Femur (tissue), 1 donor: ENCODE measurements at places on chromosomes 7 and 10.

GRCh38 chr7:366161-366803 lies 76.3 kb downstream of the FOXL3 start:
- DNase-seq: no peak

DNA sequence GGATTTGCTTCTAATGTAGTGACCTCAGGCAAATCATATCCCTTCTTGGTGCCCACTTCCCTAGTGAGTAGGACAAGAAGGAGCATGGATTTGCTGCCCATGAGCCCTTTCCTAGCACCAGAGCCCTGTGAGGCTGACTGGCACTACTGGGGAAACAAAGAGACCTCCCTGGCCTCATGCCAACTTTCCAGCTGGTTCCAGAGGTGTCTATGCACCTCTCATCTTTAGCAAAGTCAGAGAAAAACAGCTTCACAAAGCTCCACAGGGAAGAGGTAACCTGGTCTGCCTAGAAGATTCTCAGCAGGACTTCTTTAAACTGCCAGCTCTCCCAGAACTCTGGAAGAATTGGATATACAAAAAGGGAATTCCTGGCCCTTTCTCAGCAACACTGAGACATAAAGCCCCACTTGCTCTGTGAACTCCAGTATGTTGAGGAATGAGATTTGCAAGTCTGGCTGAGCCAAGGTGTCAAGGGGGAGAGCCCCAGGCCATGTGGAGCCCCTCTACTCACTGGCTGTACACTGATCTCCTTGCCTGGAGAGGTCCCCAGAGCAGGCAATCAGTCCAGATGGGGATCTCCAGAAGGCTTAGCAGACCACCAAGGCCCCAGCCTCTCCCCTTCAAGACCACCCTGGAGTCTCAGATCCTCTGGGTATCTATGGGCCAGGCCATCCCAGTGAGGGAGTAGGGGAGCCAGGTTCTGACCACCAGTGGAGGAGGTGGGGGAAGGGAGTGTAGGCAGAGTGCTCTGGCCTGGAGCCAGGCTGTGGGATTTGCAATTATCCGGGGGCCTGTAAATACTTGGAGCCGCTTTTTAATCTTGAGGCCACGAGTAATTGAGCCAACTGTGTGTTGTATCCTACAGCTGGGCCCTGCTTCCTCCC lies 24.4 kb upstream of the RBM20 start:
- DNase-seq: no peak

- no peak for DNase-seq
These were observed 2.3 kb upstream of the H2BK1 start for GRCh38 chr7:151212626-151213025.

GRCh38 chr7:135224027-135224426 lies 9.6 kb upstream of the STRA8 start:
- no peak for DNase-seq

GRCh38 chr7:77247206-77247850 lies 47.7 kb upstream of the FGL2 start:
- DNase-seq: peak; percentile 54

DNA sequence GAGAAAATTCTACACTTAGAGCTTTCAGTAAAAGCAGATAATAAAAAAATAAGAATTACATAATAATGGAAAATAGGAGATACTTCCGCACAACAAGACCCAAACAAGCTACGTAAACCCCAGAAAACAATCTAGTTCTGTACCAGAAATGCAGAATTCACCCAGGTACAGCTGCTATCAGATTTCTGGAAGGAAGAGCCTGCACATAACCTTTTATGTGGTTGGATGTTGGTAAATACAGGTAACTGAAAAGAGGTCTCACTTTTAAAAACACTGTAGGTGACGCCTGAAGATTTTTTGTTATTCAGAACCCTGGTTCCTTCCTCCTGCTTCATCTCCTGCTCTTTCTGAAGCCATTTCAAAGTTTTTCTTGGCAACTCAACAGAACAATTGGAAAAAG lies 29.9 kb downstream of the PANK1 start:
- no peak for DNase-seq

DNA sequence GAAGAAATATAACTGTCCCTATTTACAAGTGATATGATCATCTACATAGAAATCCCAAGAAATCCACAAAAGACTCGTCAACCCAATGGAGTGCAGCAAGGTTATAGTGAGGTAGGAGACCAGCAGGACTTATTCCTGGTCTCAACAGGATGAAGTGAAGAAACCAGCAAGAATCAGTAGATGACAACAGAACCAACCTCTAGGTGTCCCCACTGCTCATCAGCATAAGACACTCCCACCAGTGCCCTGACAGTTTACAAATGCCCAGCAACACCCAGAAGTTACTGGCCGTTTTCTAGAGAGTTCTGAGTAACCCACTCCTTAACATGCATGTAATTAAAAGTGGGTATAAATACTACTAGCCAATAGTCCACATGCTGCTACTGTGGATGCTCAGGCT lies 470.5 kb upstream of the LRRTM3 start:
- no peak for DNase-seq

DNA sequence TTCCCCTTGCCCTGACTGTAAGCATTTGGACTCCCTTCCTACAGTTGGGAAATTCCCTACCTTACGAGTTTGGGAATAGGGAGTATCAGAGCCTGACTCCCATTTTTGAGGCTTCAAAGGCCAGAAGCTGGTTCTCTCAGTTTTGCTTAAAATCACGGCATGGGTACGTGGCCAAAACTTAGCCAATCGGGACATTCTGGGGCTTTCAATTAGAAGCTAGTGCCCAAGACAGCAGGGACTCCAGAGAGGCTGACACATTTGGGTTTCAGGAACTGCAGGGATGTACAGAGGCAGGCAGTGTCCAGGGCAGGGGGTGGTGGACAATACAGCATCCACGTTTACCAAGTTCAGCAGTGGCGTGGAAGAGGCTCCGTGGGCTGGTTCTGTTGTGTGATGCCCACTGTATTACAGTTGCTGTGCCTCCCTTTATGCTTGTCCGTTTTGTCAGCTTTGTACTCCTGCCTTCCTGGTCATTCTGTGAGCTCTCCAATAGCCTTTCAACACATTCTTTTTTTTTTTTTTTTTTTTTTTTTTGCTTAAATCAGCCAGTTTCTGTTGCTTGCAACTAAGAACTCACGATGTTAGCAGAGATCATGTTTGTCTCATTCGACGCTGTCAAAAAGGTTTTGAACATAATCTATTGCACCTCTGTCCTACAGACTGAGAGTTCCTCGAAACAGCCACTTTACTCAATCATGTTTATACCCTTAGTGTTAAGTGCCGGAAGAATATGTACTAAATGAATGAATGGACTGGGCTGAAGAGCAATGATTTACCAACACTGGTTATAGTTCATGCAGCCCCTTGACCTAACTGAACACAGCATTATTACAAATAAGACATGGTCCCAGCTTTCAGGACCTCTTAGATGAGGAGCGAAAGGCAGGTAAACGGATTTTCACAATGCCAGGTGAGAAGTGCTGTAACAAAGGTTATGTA lies 1.1 kb downstream of the GGCT start:
- no peak for DNase-seq

GRCh38 chr7:41955893-41956675 lies 253.2 kb upstream of the INHBA start:
- DNase-seq: peak; percentile 96

GRCh38 chr10:94324609-94325233 lies 38.0 kb downstream of the NOC3L start:
- DNase-seq: no peak

- no peak for DNase-seq
These were observed 392.2 kb upstream of the NFE2L3 start for GRCh38 chr7:25759748-25760147.

GRCh38 chr7:116120839-116121238 lies 89.5 kb upstream of the TES start:
- DNase-seq: no peak

DNA sequence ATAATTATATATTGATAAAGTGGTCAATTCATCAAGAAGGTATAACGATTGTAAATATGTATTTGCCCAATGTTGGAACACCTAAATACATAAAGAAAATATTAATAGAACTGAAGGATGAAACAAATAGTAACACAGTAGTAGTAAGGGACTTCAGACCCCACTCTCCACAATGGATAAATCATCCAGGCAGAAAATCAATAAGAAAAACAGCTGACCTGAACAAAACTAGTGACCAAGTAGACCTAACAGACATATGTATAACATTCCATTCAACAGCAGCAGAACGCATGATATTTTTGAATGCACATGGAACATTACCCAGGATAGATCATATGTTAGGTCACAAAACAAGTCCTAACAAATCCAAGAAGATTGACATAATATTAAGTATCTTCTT lies 286.1 kb upstream of the BMPER start:
- no peak for DNase-seq

GRCh38 chr10:100148353-100149211 lies 37.2 kb downstream of the ERLIN1 start:
- no peak for DNase-seq

GRCh38 chr7:9719721-9720120 lies 1254.0 kb upstream of the PHF14 start:
- DNase-seq: no peak

DNA sequence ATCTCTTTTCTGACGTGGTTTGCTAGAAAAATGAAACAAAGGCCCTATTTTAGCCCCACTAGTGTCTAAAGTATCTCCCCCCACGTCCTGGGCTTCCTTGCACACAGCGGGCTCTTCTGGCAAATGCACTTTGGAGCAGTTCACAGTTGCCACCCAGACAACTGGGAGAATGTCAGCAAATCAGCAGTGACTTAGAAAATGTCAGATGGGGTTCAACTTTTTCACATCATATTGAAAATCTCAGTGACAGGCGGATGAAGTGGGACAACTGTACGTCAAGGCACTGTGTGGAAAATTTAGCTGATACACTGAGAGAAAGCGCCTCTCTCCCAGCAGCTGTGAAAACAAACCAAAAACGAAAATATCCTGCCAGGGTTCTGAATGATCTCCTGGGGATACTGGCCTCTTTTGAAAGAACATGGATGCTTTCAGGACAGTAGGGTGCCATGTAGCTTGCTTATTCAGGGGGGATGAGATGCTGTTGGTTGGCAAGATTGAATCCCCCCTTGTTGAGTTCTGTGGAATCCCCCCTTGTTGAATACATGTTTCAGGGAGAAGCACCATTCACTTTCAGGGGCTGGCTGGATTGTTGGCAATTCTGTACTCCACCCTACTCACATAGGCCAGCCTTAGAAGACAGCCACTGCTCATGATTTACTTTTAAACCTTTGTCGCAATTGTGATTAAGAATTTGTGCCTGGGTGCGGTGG lies 372.8 kb upstream of the CELF2 start:
- no peak for DNase-seq

- DNase-seq: no peak
These were observed 211.2 kb downstream of the CACNB2 start for GRCh38 chr10:18351421-18351820.

- no peak for DNase-seq
These were observed 7.8 kb upstream of the RBM28 start for GRCh38 chr7:128351296-128352152.

- no peak for DNase-seq
These were observed 612.9 kb upstream of the IGFBP3 start for GRCh38 chr7:46533946-46534345.

DNA sequence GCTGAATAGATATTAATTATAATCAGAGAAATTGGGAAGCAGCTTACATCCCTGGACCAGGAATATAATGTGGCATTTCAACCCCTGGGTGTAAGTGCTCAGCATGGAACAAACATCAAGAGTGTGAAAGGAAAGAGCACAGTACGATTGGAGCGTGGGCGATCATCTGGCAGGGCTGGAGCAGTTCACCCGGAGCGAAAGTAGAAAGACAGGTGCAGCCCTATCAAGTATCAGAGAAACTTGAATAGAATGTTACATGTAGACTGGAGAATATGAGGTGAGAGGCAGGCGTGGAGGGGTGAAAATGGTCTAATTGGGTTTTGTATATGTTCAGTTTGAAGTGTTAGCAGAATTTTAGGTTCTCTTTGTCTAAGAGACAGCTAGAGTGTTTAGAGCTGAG lies 303.0 kb downstream of the MDFIC start:
- DNase-seq: no peak

GRCh38 chr7:76428149-76428823 lies 3.5 kb downstream of the ZP3 start:
- no peak for DNase-seq

DNA sequence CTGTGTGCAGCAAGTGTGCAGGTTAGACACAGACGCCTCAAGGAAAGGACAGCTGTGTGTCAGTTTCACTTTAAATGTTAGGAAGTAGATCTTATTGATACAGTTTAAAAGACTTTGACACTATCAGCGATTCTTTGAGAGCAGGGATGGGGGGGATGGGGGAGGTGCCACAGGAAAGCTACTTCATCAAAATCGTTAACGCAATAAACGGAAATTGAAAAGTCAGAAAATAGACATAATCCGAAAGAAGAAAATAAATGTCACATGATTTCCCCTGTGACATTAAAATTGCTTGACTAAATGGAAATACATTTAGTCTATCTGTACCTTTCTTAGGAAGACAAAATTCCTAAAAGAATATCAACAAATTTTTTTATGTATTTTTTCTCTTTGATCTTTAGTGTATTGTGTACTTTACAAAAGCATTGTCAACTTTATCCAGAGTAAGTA lies 476 bp upstream of the ZNF33B start:
- DNase-seq: no peak

GRCh38 chr10:1736144-1736971 lies 967 bp downstream of the ADARB2 start:
- DNase-seq: no peak

- DNase-seq: no peak
These were observed 134.2 kb downstream of the PTN start for GRCh38 chr7:137209151-137209817.

DNA sequence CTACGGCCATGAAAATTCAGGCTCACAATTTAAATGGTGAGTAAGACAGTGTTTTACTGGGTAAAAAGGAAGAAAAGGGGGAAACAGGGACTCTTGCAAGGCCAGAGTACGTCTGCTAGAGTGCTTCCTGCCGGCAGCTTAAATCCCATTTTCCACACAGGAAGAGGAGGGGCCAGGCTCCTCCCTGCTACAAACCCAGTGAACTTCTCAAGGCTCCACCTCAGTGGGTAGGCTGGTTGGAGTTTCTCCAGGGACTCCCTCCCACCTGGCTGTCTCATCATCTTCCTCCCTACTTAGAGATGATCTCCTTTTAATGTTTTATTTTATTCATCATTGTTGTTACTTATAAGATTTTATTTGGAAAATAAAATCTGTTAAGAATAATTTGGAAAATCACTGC lies 62.6 kb upstream of the SEMA3C start:
- DNase-seq: no peak

DNA sequence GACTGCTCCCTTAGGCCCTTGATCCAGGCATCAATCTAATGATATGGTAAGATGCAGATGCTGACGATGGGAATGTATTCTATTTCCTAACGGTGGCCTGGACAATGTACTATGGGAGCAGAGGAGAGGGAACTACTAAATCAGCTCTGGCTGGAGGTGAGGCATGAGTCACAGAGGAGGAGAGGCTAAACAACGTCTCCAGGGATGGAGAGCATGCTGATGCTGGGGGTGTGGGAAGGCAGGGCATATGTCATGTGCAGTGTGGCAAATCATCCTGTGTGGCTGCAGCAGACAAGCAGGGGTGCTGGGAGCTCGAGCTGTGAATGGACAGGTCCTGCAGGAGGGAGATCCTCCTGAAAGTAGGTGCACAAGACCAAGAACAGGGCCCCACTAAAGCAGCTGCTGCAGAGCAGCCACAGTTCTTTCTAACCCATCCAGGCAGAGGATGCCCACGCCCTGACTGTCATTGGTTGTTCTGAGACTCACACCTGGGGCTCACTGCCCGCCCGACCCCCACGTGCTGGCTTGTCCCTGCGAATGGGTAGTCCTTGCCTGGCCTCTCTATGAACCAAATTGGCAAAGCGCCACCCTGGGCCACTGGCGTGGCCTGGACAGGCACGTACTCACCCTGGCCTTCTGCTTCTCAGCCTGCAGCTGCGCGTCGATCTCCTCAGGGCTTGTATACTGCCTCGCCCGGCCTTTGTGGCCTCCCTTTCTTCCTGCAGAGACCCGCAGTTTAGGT lies 4.0 kb downstream of the PDAP1 start:
- no peak for DNase-seq
